Posterior cingulate gyrus (tissue), 11 donors: ENCODE measurements at places on chromosomes 11 and 22.

DNA sequence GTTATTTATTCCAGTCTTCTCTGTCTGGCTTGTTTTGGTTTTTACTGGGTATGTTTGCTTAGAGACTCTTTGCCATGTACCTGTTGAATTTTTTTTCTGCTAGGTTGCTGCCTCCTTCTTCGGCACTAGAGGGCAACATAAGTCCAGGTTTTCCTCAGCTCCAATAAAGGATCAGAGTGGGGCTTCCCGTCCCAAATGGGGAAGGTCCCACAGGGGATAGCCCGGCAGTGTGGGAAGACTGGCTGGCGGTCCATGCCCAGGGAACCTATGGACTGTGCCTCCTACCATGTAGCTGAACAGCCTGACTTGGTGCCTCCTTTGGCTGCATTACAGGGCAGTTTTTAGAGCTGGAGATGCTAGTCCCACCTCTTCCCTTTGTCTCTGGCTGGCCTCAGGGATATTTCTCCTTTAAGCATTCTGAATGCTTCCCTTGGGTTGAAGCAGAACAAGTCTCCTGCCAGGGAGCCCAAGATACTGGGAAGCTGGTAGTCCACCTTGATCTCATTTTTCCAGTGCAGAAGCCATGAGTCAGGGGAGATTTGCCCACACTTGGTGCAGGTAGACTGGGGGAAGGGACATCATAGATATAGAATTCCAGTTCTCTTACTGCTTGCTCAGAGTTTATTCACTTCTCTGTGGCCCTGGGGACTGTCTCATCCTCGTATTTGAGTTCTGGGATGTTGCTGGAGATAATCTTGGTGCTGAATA lies 60.2 kb downstream of the BRD1 start:
- peak; percentile 18 for DNase-seq

DNA sequence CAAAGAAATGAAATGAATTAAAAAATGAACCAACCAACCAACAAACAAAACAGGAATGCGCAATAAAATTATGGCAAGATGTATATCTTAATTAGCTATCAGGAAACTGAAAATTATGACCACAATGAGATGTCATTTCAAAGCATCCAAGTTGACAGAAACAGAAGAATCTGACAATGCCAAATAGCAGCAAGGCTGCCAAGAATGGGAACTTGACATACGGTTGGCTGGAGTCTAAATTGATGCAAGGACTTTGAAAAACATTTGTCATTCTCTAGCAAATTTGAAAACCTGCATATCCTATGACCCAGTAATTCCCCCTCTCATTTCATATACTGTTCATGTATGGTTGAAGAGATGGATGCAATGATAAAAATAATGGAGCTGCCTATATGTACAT lies 1262.6 kb downstream of the TBC1D22A start:
- DNase-seq, result no peak

GRCh38 chr11:125625630-125626287 lies 796 bp downstream of the CHEK1 start:
- DNase-seq, result peak; percentile 84

- no peak for DNase-seq
Observed at GRCh38 chr11:46896719-46897406, 21.5 kb downstream of the LRP4 start.

DNA sequence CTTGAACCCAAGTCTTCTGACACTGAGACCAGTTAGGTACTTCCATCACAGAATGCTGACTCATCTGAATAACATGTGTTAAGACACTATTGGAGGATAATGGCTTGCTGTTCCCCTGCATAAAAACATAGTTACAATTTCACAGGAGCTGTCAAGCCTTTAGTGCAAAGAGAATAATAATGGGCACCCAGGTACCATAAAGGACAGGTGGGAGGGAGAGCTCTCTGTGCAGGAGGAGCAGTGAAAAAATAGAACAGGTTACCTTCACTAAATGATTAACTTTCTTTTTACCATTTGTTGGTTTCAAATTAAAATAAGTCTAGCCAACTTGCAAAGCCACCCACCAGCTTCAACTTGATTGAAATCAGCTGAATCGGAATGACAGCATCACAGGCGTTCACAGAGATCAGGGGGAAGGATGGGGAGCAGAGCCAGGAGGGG lies 173.2 kb downstream of the DSCAML1 start:
- DNase-seq, result no peak

DNA sequence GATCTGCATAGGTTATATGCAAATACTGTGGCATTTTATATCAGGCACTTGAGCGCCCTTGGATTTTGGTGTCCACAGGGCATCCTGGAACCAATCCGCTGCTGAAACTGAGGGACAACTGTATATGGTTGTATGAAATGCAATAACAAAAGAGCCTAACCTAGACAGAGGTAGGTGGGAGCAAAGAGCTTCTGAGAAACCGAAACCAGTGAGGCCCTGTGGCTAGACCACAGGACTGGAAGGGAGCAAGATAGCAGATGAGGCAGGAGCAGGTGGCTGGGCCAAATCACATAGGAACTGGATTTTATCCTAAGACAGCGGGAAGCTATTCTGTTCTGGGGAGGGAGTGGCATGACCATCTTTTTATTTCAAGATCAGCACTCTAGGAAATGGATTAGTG lies 30.1 kb downstream of the RCN1 start:
- no peak for DNase-seq

DNA sequence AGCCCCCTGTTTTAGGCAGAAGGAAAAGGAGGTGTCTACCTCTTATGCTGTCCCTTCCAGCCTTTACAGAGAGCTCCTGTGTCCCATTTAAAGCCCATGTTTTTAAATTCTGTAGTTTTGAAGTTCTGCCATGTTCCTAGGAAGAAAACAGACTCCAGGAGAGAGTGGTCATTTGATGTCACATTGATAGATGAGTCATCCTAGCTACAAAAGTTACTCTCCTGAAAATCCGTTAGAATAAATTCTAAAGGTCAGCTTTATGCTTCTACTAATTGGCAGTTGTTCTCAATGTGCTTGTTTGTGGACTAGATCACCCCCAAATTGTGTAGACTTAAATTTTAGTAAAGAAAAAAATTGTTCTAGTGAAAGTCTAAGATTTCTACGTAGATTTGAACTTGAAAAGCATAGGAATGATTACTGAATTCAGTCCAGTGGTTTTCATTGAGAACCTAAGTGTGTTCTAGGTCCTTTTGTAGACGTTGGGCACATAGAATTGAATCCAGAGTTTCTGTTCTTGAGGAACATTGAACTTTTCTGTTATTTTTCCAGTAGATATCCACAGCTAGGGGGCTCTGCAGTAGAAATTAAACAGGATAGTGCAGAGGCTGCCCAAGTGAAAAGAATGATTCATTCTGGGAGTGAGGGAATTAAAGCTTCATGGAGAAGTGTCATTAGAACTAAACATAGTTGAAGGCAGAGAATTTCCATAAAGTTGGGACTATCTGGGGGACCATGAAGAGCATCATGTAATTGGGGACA lies 140.6 kb upstream of the RASSF10 start:
- no peak for DNase-seq

GRCh38 chr11:44746894-44747293 lies 20.1 kb downstream of the TSPAN18 start:
- peak; percentile 32 for DNase-seq

DNA sequence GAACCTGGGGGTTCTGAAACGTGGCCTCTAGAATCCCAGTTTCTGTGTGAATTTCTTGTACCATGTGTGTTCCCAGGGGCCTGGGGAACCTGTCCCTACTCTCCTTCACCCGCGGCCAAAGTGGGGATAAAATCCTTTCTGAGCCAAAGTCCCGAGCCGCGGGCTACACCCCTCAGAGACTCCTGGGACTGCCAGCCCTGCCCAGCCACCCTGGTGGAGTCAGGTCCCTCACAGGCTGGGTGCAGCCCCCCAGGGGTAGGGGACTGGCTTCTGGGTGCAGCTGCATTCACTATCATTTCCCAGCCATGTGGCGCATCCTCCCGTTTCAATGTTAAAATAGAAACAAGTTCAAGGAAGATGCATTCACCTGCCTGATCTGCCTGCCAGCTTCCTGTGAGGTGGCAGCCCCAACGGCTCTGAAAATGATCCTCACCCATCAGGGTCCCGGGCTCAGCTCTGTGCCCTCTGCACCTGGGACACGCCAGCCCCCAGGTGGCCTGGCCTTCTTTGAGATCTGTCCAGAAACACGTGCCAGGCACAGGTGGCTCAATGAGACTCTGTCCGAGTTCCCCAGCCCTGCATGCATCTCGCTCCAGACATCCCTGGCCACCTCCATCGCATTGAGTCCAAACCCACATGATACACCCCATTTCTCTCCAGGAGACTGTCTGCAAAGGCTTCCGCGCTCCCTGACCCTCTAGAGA lies 338.8 kb downstream of the CTTN start:
- peak; percentile 53 for DNase-seq

GRCh38 chr11:121105481-121106195 lies 4.6 kb downstream of the TECTA start:
- no peak for DNase-seq
